Fibroblast of the aortic adventitia (primary cell): ENCODE measurements at places on chromosomes 3 and 15.

DNA sequence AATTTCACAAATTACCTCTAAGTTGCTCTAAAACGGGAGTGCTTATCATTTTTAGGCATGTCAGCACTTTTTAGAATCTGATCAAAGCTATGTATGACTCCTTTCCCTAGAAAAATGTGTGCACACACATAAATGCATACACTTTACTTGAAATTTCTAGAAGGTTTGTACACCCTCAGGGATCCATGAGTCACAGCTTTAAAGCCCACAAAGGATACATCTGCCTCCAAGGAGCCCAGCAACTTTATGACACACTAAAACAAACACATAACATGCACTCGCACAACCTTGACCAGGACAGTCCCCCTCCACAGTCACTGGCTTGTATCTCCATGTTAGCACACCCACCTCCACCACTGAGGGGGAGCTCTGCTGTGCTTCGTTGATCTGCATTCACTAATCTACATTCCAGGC lies 722.0 kb upstream of the CFAP20DC start:
- DNase-seq = peak; percentile 53

DNA sequence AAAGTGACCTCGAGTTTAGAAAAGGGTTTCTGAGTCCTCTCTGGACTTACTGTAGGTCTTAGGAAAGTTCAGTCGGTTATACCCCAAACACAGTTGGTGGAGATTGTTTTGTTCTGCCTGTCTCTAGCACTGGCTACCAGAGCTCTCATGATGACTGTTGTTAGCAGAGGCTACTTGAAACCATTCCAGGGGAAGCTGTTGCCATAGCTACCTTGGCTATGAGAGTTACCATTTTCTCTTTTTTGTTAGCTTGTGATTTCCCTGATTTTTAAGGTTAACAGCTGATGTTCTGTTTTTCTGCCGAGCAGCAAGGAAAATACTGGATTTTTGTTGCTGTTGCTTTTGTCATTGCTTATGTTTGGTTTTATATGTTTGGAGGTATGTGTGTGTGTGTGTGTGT lies 26.7 kb downstream of the ABHD2 start:
- DNase-seq = peak; percentile 87

DNA sequence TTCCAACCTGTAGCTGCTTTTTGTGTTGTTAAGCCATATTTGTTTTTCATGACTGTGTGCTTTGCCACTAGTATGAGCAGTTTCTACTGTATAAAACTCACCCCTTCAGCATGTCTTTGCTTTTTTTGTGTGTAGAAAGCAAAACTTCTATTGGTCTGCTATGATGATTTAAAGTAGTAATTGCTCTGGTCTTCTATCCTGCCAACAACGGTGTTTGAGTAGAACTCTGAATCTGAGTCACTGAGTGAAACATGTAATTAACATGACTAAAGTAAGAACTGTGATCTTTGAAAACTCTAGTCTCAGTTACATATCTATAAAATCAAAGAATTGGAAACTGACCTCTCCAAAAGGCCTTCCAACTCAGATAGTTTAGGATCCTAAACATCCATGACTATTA lies 133.6 kb downstream of the TPRG1 start:
- no peak for DNase-seq

DNA sequence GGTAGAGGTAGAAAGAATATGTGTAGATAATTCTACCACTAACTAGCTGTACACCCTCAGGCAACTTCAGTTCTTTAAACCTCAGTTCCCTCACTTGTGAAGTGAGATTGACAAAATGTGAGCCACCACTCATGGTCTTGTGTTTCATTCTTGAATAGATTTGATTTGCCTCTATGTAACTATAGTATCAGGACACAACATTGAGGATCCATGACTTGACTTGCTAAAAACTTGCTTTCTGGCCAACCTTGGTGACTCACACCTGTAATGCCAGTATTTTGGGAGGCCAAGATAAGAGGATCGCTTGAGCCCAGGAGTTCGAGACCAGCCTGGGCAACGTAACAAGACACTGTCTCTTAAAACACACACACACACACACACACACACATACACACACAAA lies 115.8 kb upstream of the FLNB start:
- DNase-seq = peak; percentile 43

- peak; percentile 24 for DNase-seq
Observed at GRCh38 chr3:187519428-187519890, 150.7 kb downstream of the SST start.

- DNase-seq = no peak
Observed at GRCh38 chr3:102454181-102454580, 19.4 kb downstream of the ZPLD1 start.

DNA sequence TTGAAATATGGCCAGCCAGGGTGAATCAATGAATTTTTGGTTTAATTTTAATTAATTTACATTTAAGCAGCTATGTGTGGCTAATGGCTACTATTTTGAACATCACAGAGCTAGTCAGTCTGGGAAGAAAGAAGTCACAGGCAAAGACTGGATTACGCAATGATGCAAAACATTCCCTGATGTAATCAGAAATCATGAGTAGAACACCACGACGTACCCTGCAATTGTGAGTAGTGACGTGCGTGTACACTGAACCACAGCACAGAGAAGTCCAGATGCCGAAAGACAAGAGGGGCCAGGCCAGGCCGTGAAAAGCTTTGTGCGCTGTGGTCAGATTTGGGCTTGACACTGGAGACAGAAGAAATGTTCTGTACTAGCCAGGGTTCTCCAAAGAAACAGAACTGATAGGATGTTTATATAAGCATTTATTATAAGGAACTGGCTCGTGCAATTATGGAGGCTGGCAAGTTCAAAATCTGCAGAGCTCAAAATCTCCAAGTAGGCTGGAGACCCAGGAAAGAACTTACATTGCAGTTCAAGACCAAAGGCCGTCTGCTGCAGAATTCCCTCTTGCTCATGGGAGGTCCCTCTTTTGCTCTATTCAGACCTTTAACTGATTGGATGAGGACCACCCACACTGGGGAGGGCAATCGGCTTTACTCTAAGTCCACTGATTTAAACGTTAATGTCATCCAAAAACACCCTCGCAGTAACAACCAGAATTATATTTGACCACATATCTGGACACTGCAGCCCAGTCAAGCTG lies 44.6 kb downstream of the SH3BP5 start:
- DNase-seq = peak; percentile 97

- peak; percentile 80 for DNase-seq
Observed at GRCh38 chr3:194870394-194871110, 184.9 kb downstream of the FAM43A start.

- no peak for DNase-seq
Observed at GRCh38 chr3:94106268-94106667, 43.4 kb downstream of the NSUN3 start.

DNA sequence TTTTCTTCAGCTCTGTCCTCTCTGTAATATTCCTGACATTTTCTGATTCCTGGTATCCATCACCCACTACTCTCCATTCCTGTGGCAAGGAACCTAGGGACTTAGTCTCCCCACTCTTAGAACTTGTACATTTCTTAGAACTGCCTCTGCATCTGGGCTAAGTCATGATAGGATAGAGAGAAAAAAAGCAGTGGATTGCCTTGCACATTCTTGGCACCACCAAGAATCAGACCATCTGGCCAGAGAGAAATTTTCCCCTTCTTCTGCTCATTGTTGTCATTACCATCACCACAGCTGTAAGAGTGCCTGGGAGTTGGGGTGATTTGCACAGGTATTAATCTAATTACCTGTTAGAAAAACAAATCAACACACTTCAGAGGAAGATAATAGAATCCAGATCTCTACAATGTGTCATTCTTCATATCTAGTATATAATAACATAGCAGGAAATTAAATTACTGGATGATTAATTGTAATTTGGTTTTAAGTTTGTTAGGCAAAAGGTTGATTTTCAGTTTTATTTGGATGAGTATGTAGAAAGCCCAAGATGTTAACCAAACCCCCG lies 264.8 kb upstream of the ZPLD1 start:
- DNase-seq = peak; percentile 43

DNA sequence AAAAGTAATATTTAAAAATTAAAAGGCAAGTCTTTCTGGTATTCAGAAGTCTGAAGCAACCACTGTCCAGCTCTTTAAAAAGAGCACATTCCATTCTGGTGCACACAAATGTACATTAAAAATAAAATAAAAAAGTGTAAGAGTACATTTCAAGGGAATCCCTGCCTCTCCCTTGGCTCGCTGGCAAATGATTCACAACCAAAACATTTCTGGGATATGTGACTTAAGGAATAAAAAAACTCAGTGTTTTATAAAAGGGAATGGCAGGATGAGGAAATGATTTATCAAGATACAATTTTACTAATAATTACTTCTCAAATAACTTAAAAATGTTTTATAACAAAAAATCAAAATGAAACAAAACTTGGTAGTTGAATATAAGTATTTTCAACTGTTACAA lies 23.8 kb upstream of the ANXA2 start:
- peak; percentile 87 for DNase-seq

GRCh38 chr3:141268306-141268705 lies 36.7 kb downstream of the PXYLP1 start:
- DNase-seq = no peak

DNA sequence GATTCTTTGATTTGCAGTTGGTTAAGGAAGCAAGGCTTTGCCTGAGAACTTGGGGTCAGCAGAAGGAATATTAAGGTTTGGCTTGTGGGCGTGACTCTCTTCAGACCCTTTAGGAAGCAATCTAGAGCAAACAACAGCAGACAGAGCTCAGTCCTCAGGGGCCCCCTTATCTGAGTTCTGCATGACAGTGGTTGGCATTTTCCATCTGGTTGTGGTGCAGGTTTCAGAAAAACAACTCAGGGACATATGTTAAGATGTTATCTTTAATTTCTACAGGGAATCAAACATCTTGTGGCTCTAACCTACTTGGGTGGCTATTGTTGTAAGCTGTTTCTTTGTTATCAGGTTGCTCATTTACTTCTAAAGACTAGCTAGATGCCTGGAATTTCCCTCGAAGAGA lies 141.4 kb downstream of the VPS8 start:
- DNase-seq = no peak

DNA sequence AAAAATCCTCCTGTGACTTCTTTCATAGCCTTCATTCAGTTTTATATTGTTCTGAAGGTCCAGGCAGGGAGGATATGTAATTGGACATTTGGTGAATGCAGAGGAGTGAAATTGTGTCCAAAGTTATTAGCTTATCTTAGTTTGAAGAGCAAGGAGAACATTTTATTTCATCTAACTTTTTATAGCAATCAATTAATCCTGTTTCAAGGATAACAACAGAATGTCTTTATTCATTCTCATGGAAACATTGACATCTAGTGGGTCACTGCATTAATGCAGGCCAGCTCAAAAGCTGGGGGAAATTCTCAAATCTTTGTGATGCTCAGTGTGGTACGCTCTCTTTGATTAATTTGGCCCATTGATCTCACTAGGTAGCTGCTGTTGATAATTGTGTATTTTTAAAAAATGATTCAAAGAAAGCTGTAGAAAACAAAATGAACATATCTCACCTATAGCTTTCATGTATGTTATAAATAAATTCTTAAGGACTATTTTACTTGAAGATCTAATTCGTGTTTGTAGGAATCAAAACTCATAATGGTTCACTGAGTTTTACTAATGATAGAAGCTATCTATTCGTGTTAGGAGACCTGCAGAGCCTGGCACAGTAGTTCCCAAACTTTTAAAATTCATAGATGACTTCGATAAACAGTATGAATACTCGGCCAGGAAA lies 150.8 kb upstream of the KCNMB2 start:
- peak; percentile 72 for DNase-seq

DNA sequence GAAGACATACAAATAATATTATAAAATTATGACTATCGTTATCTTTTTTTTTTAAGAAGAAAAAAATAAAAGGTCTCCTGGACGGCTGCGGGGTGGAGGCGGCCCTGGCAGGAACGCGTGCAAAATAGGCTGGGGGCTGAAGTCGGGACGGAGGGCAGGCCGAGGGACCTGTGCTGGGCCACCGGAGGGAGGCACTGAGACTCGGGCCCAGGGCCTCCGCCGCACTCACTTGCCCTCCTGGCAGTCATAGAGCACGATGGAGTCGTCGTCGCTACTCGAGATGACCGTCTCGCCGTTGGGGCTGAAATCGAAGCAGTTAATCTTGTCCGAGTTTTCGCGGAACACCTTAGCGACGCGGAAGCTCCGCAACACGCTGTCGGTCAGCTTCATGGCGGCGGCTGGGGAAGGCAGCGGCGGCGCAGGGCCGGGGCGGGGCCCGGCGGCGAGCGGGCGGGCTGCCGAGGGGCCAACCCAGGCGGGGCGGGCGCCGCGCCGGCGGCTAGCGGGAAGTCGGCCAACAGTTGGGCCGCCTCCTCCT lies 408 bp downstream of the WDR82 start:
- peak; percentile 44 for DNase-seq

- peak; percentile 3 for DNase-seq
Observed at GRCh38 chr15:29089731-29090616, 179.6 kb downstream of the NSMCE3 start.

GRCh38 chr15:27327467-27328025 lies 356.6 kb downstream of the GABRG3 start:
- no peak for DNase-seq

- peak; percentile 20 for DNase-seq
Observed at GRCh38 chr3:127949446-127950055, 34.5 kb downstream of the KBTBD12 start.

GRCh38 chr3:171978390-171978789 lies 61.0 kb upstream of the FNDC3B start:
- no peak for DNase-seq

DNA sequence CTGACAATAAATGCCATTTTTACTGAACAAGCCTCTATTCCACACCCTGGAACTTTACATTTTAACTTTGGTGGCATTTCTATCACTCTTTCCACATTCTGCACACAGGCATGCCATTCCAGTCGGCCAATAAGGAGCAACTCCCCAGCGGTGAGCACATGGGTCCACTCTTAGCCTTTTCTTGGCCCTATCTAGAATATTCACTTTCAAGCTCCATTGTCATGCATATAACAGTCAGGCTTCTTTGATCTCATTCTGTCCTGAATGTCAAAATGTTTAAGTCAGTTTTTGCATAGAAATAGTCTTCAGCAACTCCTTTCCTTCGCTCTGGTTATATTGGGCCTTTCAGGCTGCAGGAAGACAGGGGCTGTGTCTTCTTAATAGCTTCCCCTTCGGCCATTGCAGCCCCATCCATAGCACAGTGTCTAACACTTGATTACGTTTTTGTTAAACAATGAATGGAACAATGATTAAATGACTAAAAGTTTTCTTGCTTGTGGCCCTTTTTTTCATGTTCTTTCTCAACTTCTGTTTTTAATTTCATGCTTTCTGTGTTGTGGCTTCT lies 427.3 kb downstream of the MFSD1 start:
- no peak for DNase-seq

GRCh38 chr3:186173224-186173815 lies 64.4 kb upstream of the ETV5 start:
- DNase-seq = no peak
